Activated CD4-positive, alpha-beta memory T cell treated with anti-CD3 and anti-CD28 coated beads for 36 hours (primary cell): ENCODE measurements at places on chromosomes 3 and 15. TPM values are rescaled to one million over a fixed set of nuclear protein-coding genes. Genes with fewer than 3 reads are reported as not detected.

DNA sequence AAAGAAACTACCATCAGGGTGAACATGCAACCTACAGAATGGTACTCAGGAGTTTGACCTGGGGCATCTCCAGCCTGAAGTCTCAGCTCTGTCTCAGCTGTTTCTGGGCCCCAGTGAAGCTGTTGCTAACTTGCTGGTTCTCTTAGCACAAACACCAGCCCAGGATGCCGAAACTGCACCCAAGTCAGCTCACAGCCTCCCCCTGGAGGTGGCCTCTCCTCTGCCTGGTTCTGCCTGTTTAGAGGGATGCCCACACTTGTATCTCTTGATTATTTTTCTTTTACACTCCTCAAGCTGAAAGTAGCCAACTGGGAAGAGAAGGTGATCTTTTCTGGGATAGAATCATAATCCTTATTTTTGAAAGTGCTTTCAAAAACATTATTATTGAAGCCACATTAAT, 289.0 kb upstream of the RASGRP1 start:
- DNase-seq: peak; percentile 36

The CISH gene
- 319 TPM for total RNA-seq

- peak; percentile 36 for DNase-seq
Measured at GRCh38 chr3:143084856-143085731, 34.5 kb upstream of the CHST2 start.

DNA sequence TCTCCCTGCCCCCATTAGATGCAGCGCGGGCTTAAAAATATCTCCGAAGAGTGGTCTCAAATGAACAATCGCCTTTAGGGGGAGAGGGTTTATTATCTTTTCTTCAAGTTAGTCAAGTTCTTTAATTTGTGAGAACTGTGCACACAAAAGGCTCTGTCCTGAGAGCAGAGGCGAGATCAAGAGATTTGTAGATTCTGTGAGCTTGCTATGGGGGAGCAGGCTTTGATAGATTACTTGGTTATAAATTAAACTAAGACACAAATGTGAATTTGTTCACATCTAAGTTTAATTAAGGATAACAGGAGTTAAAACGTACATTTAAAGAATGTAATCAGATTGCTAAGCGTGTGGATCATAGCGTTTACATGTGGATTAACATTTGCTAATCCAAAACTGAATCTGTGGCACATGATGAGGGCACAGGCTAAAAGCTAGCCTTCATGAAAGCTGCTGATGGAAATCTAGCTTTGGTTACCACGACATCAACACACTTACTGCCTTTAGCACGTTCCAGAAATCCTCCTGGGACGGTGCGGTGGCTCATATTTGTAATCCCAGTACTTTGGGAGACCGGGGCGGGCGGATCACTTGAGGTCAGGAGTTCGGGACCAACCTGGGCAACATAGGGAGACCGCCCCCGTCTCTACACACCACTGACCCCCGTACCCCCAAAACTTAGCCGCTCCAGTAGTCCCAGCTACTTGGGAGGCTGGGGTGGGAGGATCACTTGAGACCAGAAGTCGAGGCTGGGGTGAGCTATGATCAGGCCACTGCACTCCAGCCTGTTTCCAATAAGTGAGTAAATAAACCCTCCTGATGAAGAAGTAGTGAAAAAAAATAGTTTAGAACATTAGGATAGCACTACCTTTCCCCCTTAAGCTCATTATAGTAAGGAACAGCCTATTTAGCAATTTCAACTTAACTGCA, 1.0 kb upstream of the PRTG start:
- DNase-seq: no peak

DNA sequence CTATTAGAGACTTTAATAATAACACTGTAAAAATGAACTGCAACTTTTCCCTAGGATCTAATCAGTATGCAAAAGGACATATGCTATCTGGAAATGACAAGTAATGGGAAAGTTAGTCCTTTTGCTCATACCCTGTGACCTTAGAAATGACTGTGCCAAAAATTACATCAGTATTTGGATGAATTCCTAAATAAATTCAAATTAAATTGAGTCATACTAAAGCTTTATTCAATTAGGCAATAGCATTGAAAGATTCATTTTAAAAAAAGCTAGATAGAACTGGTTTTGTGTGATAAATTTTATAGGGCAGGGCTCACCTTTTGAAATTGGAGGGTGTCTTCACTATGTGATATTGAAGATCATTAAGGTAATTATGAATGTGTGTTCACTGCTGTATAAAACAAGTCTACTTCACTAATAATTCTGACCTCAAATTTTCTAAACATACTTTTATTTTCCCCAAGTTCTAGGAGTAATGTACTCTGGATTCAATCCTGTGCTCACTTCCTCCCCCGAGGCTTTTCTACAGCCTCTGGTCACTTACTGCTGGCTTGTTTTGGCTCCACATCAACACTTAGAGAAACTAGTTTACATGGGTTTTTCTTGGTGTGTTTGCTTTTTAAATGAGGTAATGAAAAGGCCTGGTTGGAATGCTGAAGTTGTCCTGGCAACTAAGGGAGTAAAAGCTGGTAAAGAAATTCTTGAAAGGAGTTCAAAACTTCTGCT, 44.4 kb upstream of the SPTSSB start:
- DNase-seq: no peak

- peak; percentile 23 for DNase-seq
Measured at GRCh38 chr15:88622605-88622975, 1.4 kb downstream of the AEN start.

The PSMD6 gene
- 109 TPM for total RNA-seq

- DNase-seq: no peak
Measured at GRCh38 chr15:78880242-78880533, 7.5 kb downstream of the MORF4L1 start.

The NR1I2 gene
- 0.36 TPM for total RNA-seq
